Omental fat pad (tissue), 4 donors: ENCODE measurements at places on chromosomes 5 and 9. TPM values are rescaled to one million over a fixed set of nuclear protein-coding genes. Genes with fewer than 3 reads are reported as not detected.

DNA sequence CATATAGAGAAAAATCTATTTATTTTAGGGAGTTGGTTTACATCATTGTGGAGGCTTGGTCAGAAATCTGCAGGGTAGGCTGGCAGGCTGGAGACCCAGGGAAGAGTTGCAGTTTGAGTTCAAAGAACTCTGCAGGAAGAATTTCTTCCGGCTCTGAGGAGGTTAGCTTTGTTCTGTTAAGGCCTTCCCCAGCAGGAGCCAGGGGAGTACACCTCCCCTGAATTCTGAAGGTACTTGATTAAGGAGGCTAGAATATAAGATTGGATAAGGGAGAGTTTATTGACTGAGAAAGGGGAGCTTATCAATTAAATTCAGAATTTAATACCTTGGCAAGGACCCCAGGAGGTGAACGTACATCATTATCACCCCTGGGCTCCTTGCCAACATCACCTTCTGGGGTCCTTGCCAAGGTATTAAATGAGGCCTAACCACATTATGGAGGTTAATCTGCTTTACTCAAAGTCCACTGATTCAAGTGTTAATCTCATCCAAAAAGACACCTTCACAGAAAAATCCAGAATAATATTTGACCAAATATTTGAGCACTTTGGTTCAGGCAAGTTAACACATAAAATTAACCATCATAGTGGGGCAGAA lies 351.7 kb downstream of the CWC27 start:
- DNase-seq: no peak

DNA sequence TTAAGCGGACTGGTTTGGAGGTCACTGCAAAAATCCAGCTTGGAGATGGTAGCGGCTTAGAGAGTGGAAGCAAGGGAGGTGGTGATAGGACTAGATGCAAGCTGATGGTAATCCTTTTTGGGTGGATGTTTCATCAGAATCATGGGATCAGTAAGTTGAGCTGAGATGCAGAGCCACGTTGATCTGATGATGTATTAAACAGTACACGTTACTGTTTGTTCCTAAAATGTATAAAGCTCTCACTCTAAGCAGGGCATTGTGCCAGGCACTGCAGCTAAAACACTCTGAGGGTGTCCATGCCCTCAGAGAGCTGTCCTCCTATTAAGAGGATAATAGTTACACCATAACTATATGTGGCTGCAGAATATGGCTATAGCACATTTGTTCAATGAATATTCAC lies 93.1 kb downstream of the JAKMIP2 start:
- DNase-seq: no peak

Gene DCTN4
- total RNA-seq: 70.9 TPM

Gene ENC1
- total RNA-seq: 7.8 TPM

Gene SHB
- 61.6 TPM for total RNA-seq
